ENCODE measurements at places on chromosomes 6 and 20.

- H3K27ac ChIP-seq, result no peak overlapping the region
- DNase-seq, result no peak
- H3K36me3 ChIP-seq, result no peaks in the 10 kb centered on the region
- H3K4me3 ChIP-seq, result no peak overlapping the region
These were observed 103.5 kb downstream of the ATXN1 start for GRCh38 chr6:16657768-16658167.

DNA sequence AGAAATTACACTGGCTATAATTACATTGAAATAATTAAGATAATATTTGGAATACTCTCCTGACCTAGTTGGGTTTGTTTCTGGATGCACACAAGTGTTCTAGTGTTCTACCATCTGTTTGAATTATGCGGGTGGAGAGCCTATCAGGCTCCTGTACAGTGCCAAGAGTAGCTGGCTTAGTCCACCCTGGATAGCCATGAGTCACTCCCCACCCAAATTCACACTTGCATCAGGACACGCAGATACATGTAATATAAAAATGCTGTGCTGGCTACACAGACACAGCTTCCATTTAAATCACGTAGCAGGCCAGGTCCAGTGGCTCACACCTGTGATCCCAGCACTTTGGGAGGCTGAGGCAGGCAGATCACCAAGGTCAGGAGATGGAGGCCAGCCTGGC, 686.2 kb upstream of the SLC35B3 start:
- no peaks in the 10 kb centered on the region for H3K27me3 ChIP-seq
- no peak for DNase-seq
- no peaks in the 10 kb centered on the region for H3K4me1 ChIP-seq
- no peaks in the 10 kb centered on the region for H3K36me3 ChIP-seq

GRCh38 chr20:51958099-51959065, 156.1 kb upstream of the SALL4 start:
- no peak overlapping the region for H3K27ac ChIP-seq
- no peaks in the 10 kb centered on the region for H3K4me1 ChIP-seq
- no peak overlapping the region for H3K4me3 ChIP-seq

GRCh38 chr20:39661833-39662232, 699.7 kb downstream of the DHX35 start:
- no peak for DNase-seq
- no peak overlapping the region for H3K27ac ChIP-seq
- no peaks in the 10 kb centered on the region for H3K27me3 ChIP-seq
- no peak overlapping the region for H3K4me3 ChIP-seq
- no peaks in the 10 kb centered on the region for H3K4me1 ChIP-seq
- H3K36me3 ChIP-seq, result no peaks in the 10 kb centered on the region

DNA sequence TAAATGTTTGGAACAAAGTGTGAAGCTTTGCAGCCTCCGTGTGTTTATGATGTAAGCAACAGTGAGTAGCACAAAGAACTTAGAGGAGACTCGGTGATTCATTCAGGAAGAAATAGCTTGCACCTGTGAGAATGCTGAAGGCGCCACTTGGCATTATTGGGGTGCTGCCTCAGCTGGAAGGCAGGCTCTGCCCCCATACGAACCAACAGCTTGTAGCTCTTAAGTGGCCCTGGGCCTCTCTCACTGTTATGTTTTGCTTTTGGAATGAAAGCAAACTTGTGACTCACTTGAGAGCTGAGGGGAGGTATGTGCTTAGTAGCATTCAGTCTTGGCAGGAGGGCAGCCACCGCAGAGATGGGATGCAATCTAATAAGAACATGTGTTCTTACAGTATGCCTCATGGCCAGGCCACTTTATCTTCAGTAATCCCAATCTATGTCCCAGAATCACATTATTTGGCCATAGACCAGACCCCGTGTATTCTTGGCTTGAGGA, 310.7 kb downstream of the EYA4 start:
- H3K4me1 ChIP-seq, result peaks cover 30% of the 10 kb centered on the region
- no peak overlapping the region for H3K4me3 ChIP-seq
- no peaks in the 10 kb centered on the region for H3K27me3 ChIP-seq
- peak overlapping the region; percentile 60 for H3K27ac ChIP-seq
- H3K36me3 ChIP-seq, result no peaks in the 10 kb centered on the region

DNA sequence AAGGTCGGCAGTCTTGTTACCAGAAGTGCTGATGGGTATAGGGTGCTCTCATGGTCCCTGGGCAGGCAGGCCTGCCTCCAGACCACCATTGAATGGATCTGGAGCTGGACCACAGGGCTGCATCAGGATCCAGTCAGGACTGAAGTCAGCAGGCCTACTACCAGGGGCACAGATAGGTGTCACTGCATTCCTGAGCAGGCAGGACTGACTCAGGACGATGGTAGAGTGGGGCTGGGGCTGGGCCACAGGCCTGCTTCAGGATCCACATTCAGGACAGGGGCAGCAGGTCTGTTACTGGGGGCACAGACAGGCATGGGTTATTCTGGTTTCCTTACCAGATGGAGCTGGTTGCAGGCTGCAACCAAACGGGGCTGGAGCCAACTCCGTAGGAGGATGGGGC, 51.4 kb upstream of the MAP3K4 start:
- no peak for DNase-seq
- H3K27ac ChIP-seq, result no peak overlapping the region
- no peak overlapping the region for H3K4me3 ChIP-seq
- H3K27me3 ChIP-seq, result no peaks in the 10 kb centered on the region

- H3K27me3 ChIP-seq, result no peaks in the 10 kb centered on the region
- no peaks in the 10 kb centered on the region for H3K4me1 ChIP-seq
- H3K27ac ChIP-seq, result no peak overlapping the region
- no peaks in the 10 kb centered on the region for H3K36me3 ChIP-seq
- no peak for DNase-seq
- H3K4me3 ChIP-seq, result no peak overlapping the region
These were observed 88.0 kb downstream of the METTL24 start for GRCh38 chr6:110270165-110270564.

DNA sequence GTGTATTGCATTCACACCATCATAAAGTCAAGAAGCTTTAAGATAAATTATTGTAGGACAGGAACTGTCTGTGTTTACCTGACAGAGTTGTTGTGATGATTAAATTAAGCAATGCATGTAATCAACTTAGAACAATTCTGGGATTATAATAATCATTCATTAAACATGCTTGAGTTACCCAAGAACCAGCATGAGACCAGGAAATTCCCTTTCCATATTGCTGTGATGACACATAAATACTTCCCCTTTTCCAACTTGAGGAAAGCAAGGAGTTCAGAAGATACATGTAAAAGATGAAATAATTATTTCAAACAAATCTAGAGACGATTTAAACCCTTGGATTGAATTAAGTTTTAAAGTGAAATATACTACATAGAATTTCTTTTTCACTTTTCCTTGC, 404.4 kb downstream of the GJA1 start:
- no peaks in the 10 kb centered on the region for H3K27me3 ChIP-seq
- no peak for DNase-seq
- no peak overlapping the region for H3K27ac ChIP-seq
- no peaks in the 10 kb centered on the region for H3K36me3 ChIP-seq
- no peak overlapping the region for H3K4me3 ChIP-seq

DNA sequence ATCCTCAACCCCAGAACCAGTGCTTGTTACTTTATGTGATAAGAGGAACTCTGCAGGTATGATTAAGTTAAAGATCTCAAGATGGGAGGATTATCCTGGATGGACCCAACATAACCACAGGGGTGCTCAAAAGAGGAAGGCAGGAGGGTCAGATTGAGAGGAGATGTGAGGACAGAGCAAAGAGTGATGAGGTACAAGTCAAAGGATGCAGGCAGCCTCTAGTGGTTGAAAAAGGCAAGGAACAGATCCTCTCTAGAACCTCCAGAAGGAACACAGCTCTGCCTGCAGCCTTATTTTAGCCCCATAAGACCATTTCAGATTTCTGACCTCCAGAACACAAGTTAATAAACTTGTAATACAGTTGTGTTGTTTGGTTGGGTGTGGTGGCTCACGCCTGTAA, 41.2 kb downstream of the PDSS2 start:
- no peak for DNase-seq
- H3K4me3 ChIP-seq, result no peak overlapping the region
- peaks cover 10% of the 10 kb centered on the region for H3K4me1 ChIP-seq
- no peaks in the 10 kb centered on the region for H3K27me3 ChIP-seq

DNA sequence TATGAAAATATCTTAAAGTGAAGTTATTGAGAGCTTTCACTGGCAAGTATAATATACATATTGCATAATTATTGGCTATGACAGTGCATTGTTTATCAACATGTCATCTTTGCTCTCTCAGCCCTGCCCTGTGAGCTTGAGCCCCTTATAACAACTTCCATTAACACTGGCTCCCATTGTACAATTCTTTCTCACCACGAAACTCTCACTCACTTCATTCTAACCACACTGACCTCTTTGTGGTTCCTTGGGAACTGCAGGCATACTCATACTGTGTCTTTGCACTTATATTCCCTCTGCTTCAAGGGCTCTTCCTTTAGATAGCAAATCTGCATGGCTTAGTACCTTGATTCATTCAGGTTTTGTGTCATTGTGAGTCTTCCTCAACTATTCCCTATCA, 411.8 kb downstream of the CDKAL1 start:
- no peak for DNase-seq
- no peaks in the 10 kb centered on the region for H3K27me3 ChIP-seq
- H3K36me3 ChIP-seq, result no peaks in the 10 kb centered on the region
- H3K27ac ChIP-seq, result no peak overlapping the region
- no peaks in the 10 kb centered on the region for H3K4me1 ChIP-seq

DNA sequence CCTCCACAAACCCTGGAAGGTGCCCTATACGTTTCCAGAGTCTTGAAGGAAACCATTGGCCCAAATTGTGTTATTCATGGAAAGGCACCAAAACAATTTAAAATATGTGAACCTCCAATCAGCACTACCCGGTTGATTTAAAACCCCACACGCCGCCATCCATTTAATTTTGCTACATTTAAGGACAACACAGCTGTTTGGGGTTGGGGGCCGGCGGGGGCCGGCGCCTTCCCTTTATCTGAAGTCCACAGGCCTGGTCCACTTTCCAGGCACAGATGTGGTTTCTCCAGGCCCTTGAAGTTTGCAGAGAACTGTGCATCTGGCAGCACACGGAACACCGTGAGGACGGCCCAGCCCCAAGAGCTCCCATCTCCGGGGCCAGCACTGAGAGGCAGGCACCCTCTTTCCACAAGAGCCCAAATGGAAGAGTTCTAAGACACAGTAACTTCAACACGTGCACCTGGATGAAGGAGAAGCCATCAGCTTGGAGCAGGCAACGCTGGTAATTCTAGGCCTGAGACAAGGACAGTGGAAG, 16.8 kb upstream of the FRMD1 start:
- no peaks in the 10 kb centered on the region for H3K36me3 ChIP-seq
- no peak overlapping the region for H3K4me3 ChIP-seq
- no peaks in the 10 kb centered on the region for H3K4me1 ChIP-seq
- no peak overlapping the region for H3K27ac ChIP-seq
- peaks cover 3% of the 10 kb centered on the region for H3K27me3 ChIP-seq

GRCh38 chr20:34165018-34165619, 53.1 kb upstream of the EIF2S2 start:
- DNase-seq, result no peak
- H3K4me3 ChIP-seq, result no peak overlapping the region
- no peaks in the 10 kb centered on the region for H3K27me3 ChIP-seq
- no peaks in the 10 kb centered on the region for H3K36me3 ChIP-seq
- peaks cover 4% of the 10 kb centered on the region for H3K4me1 ChIP-seq

- no peak overlapping the region for H3K4me3 ChIP-seq
- H3K27me3 ChIP-seq, result no peaks in the 10 kb centered on the region
- peak; percentile 41 for DNase-seq
- H3K36me3 ChIP-seq, result no peaks in the 10 kb centered on the region
- H3K4me1 ChIP-seq, result no peaks in the 10 kb centered on the region
These were observed 498.3 kb upstream of the SULF2 start for GRCh38 chr20:48283470-48284110.

DNA sequence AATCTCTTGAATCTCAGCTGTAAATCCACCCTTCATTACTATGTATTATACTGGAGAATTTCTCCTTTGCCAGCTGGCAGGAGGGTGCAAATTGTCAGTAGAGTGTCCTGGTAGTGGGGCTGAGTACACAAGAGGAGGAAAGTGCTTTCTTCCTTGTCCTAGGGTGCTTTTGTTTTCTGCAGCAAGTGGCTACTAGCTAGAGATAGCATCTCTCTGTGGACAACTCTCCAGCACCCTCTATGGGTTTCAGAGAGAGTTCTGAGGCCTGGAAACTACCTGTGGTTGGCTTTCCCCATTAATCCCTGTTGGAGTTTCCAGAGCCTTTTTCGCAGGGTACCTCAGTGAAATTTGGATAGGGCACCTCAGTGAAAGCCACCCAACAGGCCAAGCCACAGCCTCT, 422.5 kb upstream of the RGS17 start:
- no peaks in the 10 kb centered on the region for H3K36me3 ChIP-seq
- H3K4me3 ChIP-seq, result no peak overlapping the region
- no peak overlapping the region for H3K27ac ChIP-seq
- DNase-seq, result peak; percentile 54
- peaks cover 4% of the 10 kb centered on the region for H3K4me1 ChIP-seq

GRCh38 chr6:16985513-16986284, 116.2 kb upstream of the STMND1 start:
- no peak overlapping the region for H3K27ac ChIP-seq
- no peak for DNase-seq
- H3K27me3 ChIP-seq, result no peaks in the 10 kb centered on the region
- H3K4me3 ChIP-seq, result no peak overlapping the region

DNA sequence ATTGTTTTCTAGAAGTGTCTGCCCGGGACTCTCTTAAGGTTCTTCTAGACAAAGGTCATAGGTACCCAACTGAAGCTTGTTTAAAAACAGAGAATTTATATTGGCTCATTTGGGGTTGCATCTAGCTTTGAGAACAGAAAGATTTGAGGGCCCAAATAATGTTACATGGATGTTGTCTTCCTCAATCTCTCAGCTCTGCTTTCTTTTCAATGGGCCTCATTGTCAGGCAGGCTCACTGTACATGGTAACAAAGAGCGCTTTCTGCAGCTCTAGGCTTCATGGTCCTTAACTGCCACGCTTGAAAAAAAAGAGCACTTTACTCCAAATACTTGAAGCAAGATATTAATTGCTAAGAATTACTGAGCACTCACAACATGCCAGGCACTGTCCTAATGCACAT, 22.2 kb downstream of the NHLRC1 start:
- H3K27ac ChIP-seq, result no peak overlapping the region
- DNase-seq, result no peak
- H3K36me3 ChIP-seq, result no peaks in the 10 kb centered on the region
- H3K27me3 ChIP-seq, result no peaks in the 10 kb centered on the region

DNA sequence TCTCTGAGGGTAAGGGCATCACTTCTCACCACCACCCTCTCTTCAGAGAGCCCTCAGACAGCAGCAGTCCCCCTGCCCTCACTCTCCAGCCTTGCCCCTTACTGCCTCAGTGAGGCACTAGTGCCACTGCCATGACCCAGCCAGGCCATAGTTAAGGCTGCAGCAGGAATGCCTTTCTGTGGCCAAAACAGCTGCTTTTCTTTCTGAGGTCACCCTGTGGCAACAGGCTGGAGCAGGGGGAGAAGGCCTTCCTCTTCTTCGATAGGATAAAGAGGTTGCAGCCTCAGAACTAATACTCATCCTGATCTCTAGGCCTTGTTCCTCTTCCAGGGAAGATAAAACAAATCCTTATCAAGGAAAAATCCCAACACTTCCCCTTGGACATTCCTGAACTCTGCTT, 56.8 kb upstream of the ECI2 start:
- no peaks in the 10 kb centered on the region for H3K4me1 ChIP-seq
- no peaks in the 10 kb centered on the region for H3K27me3 ChIP-seq
- H3K27ac ChIP-seq, result no peak overlapping the region
- H3K36me3 ChIP-seq, result no peaks in the 10 kb centered on the region
- no peak overlapping the region for H3K4me3 ChIP-seq
- DNase-seq, result no peak

- H3K27ac ChIP-seq, result no peak overlapping the region
- H3K27me3 ChIP-seq, result no peaks in the 10 kb centered on the region
- peaks cover 7% of the 10 kb centered on the region for H3K4me1 ChIP-seq
- no peaks in the 10 kb centered on the region for H3K36me3 ChIP-seq
These were observed 16.9 kb upstream of the PTCRA start for GRCh38 chr6:42898891-42899361.
